Choroid plexus epithelial cell (primary cell): ENCODE measurements at places on chromosomes 5 and 9.
A peak's percentile ranks its signal among the peaks of the same experiment; 100 is the strongest.

DNA sequence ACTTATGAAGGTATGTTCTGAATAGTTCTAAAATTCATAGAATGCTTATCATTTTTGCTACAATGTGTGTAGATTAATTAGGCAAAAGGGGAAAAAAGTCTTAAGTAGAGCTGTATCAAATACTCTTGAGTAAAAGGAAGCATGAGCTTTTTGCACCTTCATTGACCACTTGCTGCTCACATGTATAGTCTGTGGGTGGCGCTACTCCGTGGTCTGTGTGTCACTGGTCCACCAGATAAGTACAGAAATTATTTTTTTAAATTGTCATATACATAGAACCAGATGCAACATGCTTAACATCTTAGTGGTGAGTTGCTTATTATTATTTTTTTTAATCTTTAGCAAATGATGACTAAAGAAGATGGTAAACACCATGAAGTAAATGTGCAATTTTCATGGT, 130.2 kb downstream of the MAN2A1 start:
- DNase-seq, result no peak

DNA sequence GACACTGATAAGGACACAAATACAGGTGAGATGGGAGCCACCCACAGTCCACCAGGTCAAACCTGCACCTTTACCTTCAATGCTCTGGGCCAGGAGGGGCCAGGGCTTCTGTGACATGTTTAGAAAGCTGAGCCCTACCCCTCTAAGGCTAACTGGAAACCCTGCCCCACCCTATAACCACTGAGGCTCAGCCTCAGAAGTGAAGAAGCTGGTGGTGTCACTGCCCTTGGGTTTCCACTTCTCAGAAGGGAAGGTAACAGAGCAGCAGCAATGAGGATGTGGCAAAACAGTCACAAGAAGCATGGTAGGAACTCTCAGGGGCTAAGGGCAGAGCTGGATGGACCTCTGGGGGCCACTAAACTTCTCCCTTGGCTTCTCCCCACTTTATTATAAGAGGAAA, 6.0 kb downstream of the PDGFRB start:
- no peak for DNase-seq

- DNase-seq, result peak; percentile 70
Measured at GRCh38 chr5:79070350-79070667, 742 bp downstream of the BHMT2 start.

- no peak for DNase-seq
Measured at GRCh38 chr9:106314476-106314875, 548.5 kb upstream of the ZNF462 start.

GRCh38 chr5:171595801-171596231, 176.4 kb downstream of the FGF18 start:
- DNase-seq, result peak; percentile 67

DNA sequence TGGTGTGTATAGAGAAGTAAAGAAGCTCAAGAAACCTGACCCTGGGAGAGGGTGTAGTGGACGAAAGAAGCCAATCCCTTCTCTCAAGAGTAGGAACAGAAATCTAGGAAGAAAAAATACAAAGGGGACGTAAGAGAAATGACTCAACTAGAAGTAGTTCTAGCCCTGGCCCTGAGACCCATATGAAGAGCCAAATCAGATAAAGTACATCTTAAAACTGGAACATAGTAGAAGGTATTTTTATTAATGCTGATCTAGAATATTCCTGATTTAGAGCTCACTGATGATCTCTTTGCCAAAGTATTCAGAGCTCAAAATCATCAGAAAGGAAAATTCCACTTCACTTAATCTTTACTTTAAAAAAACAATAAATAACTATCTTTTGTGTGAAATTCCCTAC, 184.8 kb downstream of the MLLT3 start:
- DNase-seq, result peak; percentile 60
